ENCODE measurements at places on chromosomes 1 and 21.

DNA sequence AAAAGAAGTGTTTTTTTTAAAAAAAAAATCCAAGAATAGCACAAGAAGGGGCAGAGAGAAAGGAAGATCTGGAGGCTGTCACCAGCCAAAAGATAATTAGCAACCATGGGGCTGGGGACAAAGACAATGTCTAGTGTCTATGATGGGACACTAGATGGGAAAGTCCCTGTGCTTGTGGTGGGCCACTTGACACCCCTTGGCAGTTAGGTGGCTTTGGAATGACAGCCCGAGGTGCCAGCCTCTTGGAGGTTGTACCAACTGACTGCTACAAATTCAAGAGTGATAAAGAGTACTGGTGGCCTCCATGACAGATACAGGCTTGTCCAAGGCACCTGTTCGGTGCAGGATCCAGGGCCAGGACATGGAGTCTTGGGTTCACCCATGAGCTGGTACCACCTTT is 21.6 kb downstream of the ATP2B4 start:
- no peak for DNase-seq

GRCh38 chr21:43270800-43271301 is 102.0 kb downstream of the CRYAA start:
- DNase-seq, result no peak

- DNase-seq, result no peak
Observed at GRCh38 chr1:199490769-199491527, 536.6 kb upstream of the NR5A2 start.

DNA sequence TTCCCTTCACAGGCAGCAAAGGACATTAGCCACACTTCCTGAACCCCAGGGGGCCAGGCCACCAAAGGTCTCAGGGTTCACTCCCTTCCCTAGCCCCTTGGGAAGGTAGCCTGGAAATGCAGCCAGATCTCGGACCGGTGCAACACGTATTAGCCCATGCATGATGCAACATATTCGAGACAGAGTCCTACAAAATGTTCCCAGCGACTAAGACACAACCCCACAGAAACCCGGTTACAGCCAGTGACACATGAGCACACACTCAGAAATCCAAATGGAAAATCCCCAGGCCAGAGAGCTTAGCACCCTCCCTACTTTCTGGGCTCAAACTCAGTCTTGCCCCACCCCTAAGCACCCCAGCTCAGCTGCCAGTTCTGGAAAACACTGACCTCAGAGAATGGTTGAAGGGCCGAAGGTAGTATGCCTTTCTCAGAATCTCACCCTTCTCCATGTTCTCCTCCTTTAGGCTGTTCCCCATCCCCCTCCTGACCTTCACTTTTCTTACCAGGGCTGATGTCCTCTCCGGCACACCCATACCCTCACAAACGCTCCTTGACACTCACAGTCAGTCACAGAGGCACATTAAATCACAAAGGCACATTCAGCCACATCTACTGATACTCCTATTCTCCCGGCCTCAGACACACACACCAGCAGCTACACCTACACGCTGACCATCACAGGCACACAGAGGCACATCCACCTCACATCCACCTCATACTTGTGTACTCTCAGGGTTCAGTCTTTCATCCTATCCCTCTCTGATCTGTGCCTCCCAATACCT is at the start of gene TSPAN1:
TSS of gene TSPAN1 (plus strand) at position 640 of the 784 bp plus-strand sequence. CDS start 6,021 bp downstream, outside the sequence.
- no peak for DNase-seq
